ENCODE measurements at places on chromosomes 1 and 21.

GRCh38 chr1:8495928-8496401 is 178.1 kb downstream of the SLC45A1 start:
- DNase-seq = no peak

DNA sequence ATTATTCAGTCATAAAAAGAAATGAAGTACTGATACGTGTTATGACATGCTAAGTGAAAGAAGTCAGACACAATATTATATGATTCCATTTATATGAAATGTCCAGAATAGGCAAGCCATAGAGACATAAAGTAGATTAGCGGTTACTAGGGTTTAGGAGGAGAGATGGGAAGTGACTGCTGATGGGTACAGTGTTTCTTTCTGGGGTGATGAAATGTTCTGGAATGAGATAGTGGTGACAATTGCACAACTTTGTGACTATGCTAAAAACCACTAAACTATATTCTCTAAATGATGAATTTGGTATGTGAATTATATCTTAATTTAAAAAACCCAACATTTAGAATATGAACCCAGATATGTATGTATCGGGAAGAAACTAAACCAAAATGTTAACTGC is 27.6 kb downstream of the IPP start:
- DNase-seq = no peak

GRCh38 chr1:24203404-24203803 is 16.3 kb upstream of the IFNLR1 start:
- no peak for DNase-seq

DNA sequence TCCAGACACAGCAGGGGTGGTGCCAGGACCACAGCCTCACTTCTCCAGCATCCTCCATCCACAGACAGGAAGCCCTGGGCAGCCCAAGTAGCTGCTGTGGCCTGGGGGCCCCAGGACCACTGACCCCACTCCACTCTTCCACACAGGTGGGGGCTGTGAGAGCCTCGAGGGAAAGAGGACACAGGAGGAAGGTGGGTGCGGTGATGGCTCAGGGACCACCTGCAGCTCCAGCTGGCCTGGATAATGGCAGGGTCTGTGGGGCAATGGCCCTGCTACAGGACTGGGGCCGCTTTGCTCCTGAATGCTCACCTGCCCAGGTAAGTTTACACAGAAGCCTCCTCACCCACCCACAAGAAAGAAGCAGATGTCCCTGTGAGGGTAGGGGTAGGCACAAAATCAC is 18.3 kb upstream of the PRSS38 start:
- no peak for DNase-seq

All from dermis microvascular lymphatic vessel endothelial cell (primary cell).